Caco-2 (cell line): ENCODE measurements at places on chromosomes 6 and 20. TPM values are rescaled to one million over a fixed set of nuclear protein-coding genes. Genes with fewer than 3 reads are reported as not detected.

GRCh38 chr6:1063671-1064355, 248.1 kb upstream of the FOXQ1 start:
- DNase-seq, result no peak

- no peak for DNase-seq
Measured at GRCh38 chr20:42110301-42110700, 492.1 kb upstream of the CHD6 start.

DNA sequence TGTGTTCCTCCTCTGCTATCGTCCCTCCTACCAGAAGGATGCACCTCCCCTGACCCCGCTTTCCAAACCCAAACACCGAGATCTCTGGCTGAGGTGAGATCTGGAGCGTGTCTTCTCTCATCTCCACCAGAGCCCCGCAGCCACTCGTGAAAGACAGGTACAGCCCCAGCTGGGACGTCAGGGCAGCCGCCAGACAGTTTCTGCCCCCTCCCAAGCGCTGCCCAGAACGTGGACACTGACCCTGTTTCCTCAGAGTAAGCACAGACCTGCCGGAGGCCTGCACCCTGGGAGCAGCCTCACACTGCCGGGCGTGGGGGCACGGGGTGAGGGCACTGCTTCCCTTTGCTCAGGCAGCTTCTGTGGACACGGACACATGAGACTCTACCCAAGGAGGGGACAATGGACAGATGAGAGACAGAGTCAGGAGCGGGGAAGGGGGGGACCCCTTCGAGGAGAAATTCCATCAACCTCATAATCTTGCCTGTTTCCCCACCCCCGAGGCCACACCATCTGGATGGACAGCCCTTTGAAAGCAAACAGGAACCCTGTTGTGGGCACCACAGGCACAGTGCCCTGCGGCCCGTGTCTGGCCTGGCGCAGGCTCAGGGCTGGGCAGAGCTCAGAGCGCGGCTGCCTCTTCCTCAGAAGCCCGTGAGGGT, 210.6 kb downstream of the DLL1 start:
- no peak for DNase-seq

VSX1 gene
- not detected in 2 replicates for total RNA-seq
